ENCODE measurements at places on chromosomes 16 and 17.

GRCh38 chr17:4600563-4600962 is 16.2 kb downstream of the SMTNL2 start:
- no peak for DNase-seq

DNA sequence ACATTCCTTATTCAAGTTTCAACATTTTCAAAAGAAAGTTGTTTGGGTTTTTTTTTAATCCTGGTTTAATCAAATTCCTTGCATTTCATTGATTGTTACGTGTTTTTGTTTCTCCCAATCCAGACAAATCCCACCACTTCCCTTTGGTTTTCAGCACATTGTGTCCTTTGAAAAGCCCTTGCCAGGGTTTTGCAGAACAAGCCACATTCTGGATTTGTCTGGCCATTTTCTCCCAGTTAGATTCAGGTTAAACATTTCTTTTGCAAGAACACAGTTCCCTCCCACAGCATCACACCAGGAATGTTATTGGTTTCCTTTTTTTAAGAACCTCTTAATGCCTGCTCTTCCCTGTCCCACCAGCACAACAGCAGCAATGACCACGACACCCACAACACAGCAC is 278.0 kb upstream of the SALL1 start:
- no peak for DNase-seq

GRCh38 chr17:46851029-46851741 is at the start of gene WNT9B:
Gene WNT9B (plus strand): TSS chr17:46851583. CDS start chr17:46851639, 56 bp downstream.
- peak; percentile 14 for DNase-seq

- DNase-seq = no peak
These were observed 1965.9 kb downstream of the TP53TG3F start for GRCh38 chr16:35425270-35425669.

- no peak for DNase-seq
These were observed 11.7 kb downstream of the TMEM100 start for GRCh38 chr17:55710829-55711496.

DNA sequence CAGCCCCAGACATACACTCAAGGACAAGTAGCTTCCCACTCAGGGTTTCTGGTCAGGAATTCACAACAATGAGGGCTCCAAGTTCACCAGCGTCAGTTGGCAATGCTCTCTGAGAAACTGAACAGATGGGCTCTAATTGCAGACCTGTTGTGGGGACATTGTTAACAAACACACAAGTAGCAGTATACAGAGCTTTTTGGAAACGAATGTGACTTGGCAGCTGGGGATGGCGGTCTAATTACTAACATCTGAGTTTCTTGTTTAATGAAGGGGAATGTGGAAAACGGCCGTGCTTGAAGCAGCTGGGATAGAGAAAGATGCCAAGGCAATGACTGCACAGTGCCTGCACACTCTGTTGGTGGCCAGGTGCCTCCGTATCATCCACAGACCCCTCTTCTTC is 316.1 kb upstream of the IRX3 start:
- no peak for DNase-seq

DNA sequence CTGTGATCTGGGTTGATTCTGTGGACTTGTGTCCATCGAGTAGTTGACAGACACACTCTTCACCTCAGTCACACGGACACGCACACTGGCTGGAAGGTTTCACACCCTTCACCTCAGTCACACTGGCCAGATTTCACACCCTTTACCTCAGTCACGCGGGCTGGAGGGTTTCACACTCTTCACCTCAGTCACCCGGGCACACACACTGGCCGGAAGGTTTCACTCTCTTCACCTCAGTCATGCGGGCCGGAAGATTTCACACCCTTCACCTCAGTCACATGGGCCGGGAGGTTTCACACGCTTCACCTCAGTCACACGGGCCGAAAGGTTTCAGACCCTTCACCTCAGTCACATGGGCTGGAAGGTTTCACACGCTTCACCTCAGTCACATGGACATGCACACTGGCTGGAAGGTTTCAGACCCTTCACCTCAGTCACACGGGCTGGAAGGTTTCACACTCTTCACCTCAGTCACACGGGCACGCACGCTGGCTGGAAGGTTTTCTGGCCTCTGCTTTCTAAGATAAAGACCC is 96.2 kb downstream of the PGS1 start:
- DNase-seq = no peak

GRCh38 chr16:80526418-80527061 is 14.3 kb upstream of the DYNLRB2 start:
- DNase-seq = peak; percentile 81

Data from cerebellar cortex (tissue), 1 donor.